ENCODE measurements at places on chromosomes 3 and 15. TPM values are rescaled to one million over a fixed set of nuclear protein-coding genes. Genes with fewer than 3 reads are reported as not detected.

The IRAK2 gene
- 4.5 TPM for total RNA-seq

The WNT7A gene
- 9.1 TPM for total RNA-seq

The AHSG gene
- total RNA-seq: not detected

The RAB43 gene
- total RNA-seq: 8.6 TPM

The DAZL gene
- total RNA-seq: not detected

The RAD54L2 gene
- total RNA-seq: 32.2 TPM

The ABI3BP gene
- 146 TPM for total RNA-seq

The C3orf18 gene
- total RNA-seq: 22.7 TPM

The RAD18 gene
- 23.7 TPM for total RNA-seq

The KBTBD12 gene
- total RNA-seq: 6.0 TPM

The GTF2A2 gene
- total RNA-seq: 28.6 TPM

The GHSR gene
- not detected for total RNA-seq

The COL6A6 gene
- total RNA-seq: 41.2 TPM

The SCAMP2 gene
- total RNA-seq: 30.4 TPM

The SLC38A3 gene
- 21.4 TPM for total RNA-seq

The GHRL gene
- not detected for total RNA-seq

The PAQR9 gene
- 3.6 TPM for total RNA-seq

The PCSK6 gene
- 48.1 TPM for total RNA-seq

The CHRNA3 gene
- 109 TPM for total RNA-seq

The FNDC3B gene
- 109 TPM for total RNA-seq

The ROPN1 gene
- not detected for total RNA-seq

The RHCG gene
- total RNA-seq: 1.0 TPM

The ANKRD63 gene
- not detected for total RNA-seq

The SLC22A14 gene
- 0.16 TPM for total RNA-seq

The MAN2C1 gene
- total RNA-seq: 272 TPM

The DLG1 gene
- total RNA-seq: 141 TPM

The PSTPIP1 gene
- total RNA-seq: 3.4 TPM

The NME9 gene
- 2.6 TPM for total RNA-seq

The TATDN2 gene
- total RNA-seq: 24.5 TPM

The SLC15A2 gene
- 28.6 TPM for total RNA-seq

The CHST14 gene
- total RNA-seq: 18.8 TPM

The STIMATE gene
- total RNA-seq: 12.9 TPM

The SCN5A gene
- 3.0 TPM for total RNA-seq

The HACD3 gene
- 124 TPM for total RNA-seq

The VWA5B2 gene
- 1.2 TPM for total RNA-seq

The DOCK3 gene
- total RNA-seq: 13.9 TPM

The CKMT1A gene
- total RNA-seq: 2.6 TPM

The NRG4 gene
- 2.3 TPM for total RNA-seq

The FAM81A gene
- total RNA-seq: 4.2 TPM

The PRRT3 gene
- total RNA-seq: 2.9 TPM

The SLC6A1 gene
- 23.7 TPM for total RNA-seq

The SPG21 gene
- total RNA-seq: 77.7 TPM

The BTBD1 gene
- total RNA-seq: 112 TPM

The SELENOK gene
- total RNA-seq: 42.9 TPM

The PTPRG gene
- total RNA-seq: 141 TPM

The KLHL25 gene
- total RNA-seq: 20.9 TPM

The SNTN gene
- not detected for total RNA-seq

The PRR20G gene
- not detected for total RNA-seq

The GNAT1 gene
- total RNA-seq: 66.7 TPM

The GPR156 gene
- total RNA-seq: 3.8 TPM

The DPH3 gene
- 23.2 TPM for total RNA-seq

The C2CD4A gene
- not detected for total RNA-seq

The GMPS gene
- 46.5 TPM for total RNA-seq

The THAP10 gene
- 5.7 TPM for total RNA-seq
